ENCODE measurements at places on chromosomes 3 and 15.

DNA sequence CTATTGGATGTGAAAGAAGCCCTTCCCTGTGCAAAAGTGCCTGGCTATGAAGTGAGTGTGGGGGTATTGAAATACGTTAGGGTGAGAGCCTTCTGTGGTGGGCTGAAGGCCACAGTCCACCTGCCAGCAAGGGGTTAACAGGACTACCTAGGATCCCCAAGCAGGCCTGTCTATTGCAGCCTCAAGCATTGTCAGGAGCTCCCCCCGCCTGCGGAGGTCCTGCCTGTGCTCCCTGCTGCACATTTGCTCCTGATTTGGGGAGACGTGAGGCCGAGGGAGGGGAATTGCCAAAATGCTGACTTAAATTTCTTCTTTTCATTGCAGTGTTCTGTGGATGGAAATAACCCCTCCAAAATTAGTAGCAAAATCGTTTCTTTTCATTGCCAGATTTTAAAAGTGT, 56.2 kb downstream of the GABRG3 start:
- DNase-seq = no peak

GRCh38 chr3:71724584-71725270, 475 bp downstream of the EIF4E3 start:
- DNase-seq = no peak

GRCh38 chr3:57956119-57956832, 51.9 kb upstream of the FLNB start:
- no peak for DNase-seq

- no peak for DNase-seq
Observed at GRCh38 chr15:89848970-89849292, 34.3 kb upstream of the ANPEP start.

DNA sequence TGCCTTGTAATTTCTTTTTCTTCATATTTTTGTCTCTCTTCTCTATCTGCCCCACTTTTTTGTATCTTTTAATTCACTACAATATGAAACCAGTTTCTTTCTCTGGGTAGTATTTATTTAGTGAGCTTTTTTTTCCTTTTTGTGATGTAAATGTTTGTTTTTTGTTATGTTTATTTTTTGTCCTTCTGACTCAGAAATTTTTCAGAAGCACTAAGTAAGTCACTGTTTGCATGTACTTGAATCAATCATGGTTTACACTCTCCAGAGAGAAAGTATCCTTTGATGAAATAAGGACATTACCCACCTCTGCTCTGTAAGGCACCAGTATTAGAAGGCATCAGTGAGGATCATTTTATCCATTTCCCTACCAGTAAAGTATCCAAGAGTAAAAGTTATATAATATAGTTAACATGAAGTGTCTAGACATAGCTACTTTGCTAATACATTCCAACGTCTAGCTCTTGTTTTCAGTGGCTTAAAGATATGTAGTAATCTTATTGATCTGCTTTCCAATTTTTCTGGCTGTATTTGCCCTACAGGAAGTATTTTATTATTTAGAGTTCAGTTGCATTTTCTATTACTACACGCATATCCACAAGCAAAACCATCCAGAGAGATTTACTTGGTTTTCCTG, 25.4 kb downstream of the FILIP1L start:
- DNase-seq = no peak

DNA sequence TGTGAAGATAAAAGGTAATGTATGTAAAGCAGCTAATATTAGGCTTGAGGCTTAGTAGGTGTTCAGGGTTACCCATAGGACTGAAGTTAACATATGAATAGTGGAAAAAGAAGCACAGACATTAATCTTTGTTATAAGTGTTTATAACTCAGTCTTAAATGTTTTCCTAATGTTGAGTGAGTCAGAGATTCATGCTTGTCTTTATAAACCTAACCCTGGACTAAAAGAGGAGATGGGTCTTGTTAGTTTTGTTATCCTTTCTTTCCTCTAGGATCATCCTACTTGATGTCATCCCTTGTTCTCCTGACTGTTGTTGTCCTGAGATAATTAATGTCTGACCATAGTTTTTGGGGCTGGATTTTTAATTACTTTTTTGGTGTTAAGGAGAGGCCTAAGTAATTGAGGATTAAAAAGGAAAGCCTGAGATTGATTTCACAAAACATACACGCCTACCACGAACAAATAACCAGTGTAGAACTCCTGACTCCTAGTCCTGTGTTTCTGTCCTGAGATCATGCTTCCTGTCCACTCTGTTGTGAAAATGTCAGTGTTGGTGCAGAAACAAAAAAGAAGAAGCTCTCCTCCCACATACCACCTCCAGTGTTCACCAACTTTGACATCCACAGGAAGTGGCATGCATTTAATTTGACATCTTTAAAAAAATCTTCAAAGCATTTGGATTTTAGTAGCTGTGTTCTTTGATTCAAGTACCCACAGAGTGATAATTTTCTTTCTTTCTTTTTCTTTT, 8.4 kb downstream of the MITF start:
- no peak for DNase-seq

DNA sequence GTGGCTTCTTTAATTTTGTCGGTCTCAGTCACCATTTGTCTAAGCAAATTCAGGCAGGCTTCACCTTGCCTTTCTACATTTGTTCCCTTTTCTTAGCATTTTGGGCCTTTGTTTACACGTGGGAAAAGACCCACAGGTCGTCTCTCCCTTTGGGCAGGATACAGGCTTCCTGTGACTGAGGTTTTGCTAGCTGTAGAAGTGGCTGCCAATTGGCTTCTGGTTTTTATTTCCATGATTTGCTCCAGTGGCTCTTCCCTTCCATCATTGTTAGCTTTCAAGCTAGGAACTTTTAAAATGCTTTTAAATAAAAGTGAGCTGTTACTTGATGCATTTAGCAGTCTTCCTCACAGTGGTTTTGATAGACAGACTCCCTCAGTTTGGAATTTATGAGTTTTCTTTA, 37.3 kb downstream of the MLH1 start:
- no peak for DNase-seq

DNA sequence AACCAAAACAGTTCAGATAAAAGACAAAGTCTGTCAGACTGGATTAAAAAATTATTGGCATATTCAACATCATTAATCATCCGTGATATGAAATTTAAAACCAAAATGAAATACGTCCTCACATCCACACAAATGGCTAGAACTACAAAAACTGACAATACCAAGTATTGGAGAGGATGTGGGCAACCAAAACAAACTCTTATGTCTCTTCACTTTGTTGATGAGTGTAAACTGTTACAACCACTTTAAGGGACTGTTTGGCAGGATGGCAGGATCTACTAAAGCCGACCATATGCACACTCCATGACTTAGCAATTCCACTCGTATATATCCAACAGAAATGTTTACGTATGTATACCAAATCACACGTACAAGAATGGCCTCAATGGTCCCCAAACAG, 24.8 kb upstream of the C15orf40 start:
- no peak for DNase-seq

DNA sequence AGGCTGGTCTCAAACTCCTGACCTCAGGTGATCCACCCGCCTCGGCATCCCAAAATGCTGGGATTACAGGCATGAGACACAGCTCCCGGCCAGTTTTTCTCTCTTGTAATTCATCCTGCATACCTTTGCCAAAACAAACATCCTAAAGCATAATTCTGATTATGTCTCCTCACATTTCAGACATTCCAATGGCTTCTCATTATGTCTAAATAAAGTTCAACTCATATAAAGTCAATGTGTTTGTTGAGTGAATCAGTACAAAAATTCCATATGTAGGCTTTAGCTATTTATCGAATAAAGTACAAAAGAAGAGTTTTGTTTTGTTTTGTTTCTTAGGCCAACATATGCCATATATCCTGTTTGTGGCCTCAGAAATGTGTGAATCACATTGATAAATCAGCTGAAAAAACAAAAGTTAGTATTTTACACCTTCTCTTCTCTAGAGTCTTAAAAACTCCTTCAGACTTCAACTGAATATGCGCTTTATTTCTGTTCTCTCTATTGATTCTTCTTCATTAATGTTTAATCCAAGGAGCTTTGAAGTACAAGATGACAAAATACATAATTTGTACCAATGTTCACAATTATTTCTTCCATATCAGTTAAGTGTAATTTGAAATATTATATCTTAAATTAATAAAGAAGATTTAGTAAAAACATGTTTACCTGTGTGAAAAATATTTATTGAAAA, 165.8 kb downstream of the MECOM start:
- DNase-seq = no peak

DNA sequence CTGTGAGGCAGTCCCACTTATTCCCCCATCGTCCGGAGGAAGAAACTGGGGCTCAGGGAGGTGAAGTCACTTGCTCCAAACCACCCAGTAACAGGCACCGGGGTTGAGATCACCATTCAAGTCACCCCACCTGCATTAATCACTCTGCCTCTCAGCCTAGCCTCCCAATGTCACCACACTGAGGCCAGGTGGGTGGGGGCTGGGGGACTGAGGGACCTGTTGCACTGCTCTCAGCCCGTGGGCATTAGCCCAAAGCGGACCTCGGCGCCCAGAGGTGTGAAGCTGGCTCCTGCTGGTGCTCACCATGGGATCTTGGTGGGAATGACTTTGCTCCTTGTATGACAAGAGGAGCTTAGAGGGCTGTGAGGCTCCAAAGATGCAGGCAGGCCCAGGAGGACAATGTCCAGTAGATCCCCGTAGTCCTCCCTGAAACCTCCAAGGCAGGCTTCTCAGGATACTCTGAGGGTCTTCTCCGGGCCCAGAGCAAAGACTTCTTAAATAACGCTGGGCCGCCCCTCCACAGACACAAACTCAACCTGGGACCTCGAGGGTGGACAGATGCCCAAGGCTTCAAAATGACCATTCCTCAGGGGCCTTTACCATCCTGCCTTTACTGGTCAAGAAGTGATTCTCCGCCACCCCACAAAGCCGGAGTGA, 1.7 kb downstream of the NT5DC2 start:
- no peak for DNase-seq

- peak; percentile 1 for DNase-seq
Observed at GRCh38 chr3:155753038-155753639, 8.3 kb upstream of the PLCH1 start.

- no peak for DNase-seq
Observed at GRCh38 chr3:102747611-102748010, 312.8 kb downstream of the ZPLD1 start.

DNA sequence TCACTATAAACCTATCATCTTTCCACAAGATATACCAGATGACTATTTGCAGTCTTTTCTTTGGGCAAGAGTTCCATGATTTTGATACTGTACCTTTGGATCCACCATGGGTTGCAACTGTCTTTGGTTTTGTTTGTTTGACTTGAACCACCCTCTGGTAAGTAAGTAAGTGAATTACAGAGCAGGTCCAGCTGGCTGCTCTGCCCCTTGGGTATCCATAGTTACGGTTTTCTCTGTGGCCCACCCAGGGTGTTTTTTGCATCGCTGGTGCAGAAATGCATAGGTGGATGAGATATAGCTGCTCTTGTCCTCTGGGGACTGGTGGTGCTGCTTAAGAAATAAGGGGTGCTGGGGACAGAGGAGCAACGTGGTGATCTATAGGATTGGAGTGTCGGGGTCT, 33.8 kb downstream of the CHDH start:
- DNase-seq = no peak

DNA sequence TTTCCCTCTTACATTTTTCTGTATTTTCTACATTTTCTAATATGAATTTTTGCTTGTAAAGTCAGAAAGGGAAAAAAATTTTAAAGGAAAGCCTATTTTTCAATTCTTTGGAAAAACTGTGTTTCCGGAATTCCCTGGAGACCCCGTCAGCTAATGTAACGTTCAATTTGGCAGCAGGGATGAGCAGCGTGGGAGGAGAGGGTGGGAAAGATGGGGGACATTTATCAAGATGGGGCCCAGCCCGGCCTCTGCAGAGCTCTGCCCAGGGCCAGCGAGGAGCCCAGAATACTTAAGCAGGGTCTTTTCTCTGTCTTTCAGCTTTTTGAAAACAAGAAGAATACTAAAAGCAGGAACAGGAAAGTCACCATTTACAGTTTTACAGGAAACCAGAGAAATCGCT, 129.0 kb downstream of the LRRK1 start:
- DNase-seq = no peak

GRCh38 chr15:75809986-75810750, 33.1 kb upstream of the UBE2Q2 start:
- DNase-seq = no peak

DNA sequence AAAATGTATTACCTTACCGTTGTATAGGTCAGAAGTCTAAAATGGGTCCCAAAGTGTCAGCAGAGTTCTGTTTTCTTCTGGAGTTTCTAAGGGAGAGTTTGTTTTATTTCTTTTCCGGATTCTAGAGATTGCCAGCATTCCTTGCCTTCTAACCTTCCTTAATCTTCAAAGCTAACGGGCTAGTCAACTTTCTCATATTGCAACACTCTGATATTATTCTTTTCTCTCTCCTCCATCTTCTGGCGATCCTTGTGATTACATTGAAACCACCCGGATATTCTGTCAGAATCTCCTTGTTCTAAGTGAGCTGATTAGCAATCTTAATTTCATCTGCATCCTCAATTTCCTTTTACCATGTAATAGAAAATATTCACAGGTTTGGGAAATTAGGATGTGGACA, 36.2 kb upstream of the AADACL2 start:
- DNase-seq = no peak

GRCh38 chr3:14920536-14920935, 26.8 kb upstream of the NR2C2 start:
- no peak for DNase-seq

DNA sequence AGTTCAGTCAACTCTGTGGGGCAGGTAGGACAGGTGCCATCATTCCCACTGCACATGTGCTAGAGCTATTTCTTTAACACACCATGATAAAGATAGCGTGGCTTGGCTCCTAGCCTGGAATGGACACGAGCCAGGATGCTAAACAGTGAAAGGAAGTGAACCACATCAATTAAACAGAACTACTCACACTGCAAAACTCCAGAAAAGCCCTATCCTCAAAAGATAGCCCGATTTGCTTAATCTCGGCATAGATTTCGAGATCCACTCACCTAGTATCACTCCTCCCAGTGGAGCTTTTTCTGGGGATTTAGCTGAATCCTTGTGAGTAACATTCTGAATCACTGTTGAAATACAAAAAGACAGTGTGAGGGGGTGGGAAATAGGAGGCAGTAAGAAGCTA, 118.0 kb downstream of the ABI3BP start:
- peak; percentile 56 for DNase-seq

DNA sequence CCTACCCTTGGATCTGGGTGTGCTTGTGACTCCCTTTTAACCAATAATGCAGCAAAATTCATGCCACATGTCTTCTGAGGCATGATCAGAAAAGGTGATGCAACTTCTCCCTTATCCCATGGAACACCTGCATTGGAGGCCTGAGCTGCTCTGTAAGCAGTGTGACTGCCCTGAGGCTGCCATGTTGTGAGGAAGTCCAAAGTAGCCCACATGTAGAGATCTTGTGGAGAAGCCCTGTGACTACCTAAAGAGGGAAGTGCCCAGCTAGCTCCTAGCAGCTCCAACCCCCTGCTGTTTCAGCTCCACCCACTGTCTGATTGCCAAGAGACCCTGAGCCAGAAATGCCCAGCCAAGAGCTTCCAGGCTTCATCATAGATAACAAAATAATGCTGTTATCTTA, 6.4 kb upstream of the NR1D2 start:
- DNase-seq = no peak

GRCh38 chr3:72021531-72021930, 236.6 kb upstream of the PROK2 start:
- DNase-seq = no peak

Data from NCI-H1092 (cell line).